ENCODE measurements at places on chromosomes 1 and 21. TPM values are rescaled to one million over a fixed set of nuclear protein-coding genes. Genes with fewer than 3 reads are reported as not detected.

IL22RA1 gene
- total RNA-seq = not detected

TEKT2 gene
- total RNA-seq = 0.10 TPM

TDRD10 gene
- 4.8 TPM for total RNA-seq

IFFO2 gene
- total RNA-seq = 23.8 TPM

LEPROT gene
- total RNA-seq = 63.0 TPM

KDF1 gene
- total RNA-seq = not detected

BLACAT1 gene
- total RNA-seq = under 0.01 TPM

LIN28A gene
- total RNA-seq = not detected

ANGPTL1 gene
- total RNA-seq = under 0.01 TPM

ACOT11 gene
- total RNA-seq = 3.6 TPM

KIF21B gene
- total RNA-seq = 4.6 TPM

SMIM1 gene
- total RNA-seq = 2.3 TPM

S100A7A gene
- not detected for total RNA-seq

C1orf21 gene
- 17.3 TPM for total RNA-seq

GBP7 gene
- total RNA-seq = not detected

FAM110D gene
- 5.6 TPM for total RNA-seq

PTPRC gene
- total RNA-seq = not detected

KRTAP10-12 gene
- total RNA-seq = not detected

OXCT2 gene
- total RNA-seq = 2.3 TPM

ACKR1 gene
- 0.10 TPM for total RNA-seq

ABCA4 gene
- 5.2 TPM for total RNA-seq

SMIM12 gene
- total RNA-seq = 46.4 TPM

OR2L3 gene
- not detected for total RNA-seq

LYPLA2 gene
- 203 TPM for total RNA-seq

BARHL2 gene
- not detected for total RNA-seq
